ENCODE measurements at places on chromosomes 4 and X. TPM values are rescaled to one million over a fixed set of nuclear protein-coding genes. Genes with fewer than 3 reads are reported as not detected.

The RGN gene
- total RNA-seq: 0.77 TPM

The ARHGAP10 gene
- 25.1 TPM for total RNA-seq

The SLC10A4 gene
- total RNA-seq: not detected

The ODAPH gene
- not detected for total RNA-seq

The SOWAHB gene
- total RNA-seq: not detected

The RASSF6 gene
- total RNA-seq: 1.5 TPM

The CSN1S1 gene
- total RNA-seq: not detected

The TMEM35A gene
- 4.7 TPM for total RNA-seq

DNA sequence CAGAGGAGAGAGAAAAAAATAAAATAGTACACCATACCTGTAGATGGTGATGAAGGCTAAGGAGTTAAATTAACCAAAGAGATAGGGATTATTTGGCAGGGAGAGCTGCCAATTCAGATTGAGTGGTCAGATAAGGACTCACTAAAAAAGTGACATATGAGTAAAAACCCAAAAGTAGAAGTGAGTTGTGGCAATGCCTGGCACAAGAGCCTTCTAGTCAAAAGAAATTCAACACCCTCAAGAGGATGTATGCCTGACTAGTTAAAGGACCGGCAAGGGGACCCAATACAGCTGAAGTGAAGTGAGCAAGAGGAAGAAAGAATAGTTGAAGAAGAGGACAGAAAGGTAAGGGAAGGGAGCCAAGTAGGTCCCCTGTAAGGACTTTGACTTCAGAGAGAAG lies 34.9 kb downstream of the ELF2 start:
- no peak overlapping the region for H3K4me3 ChIP-seq
- H3K4me1 ChIP-seq: peaks cover 8% of the 10 kb centered on the region
- H3K36me3 ChIP-seq: no peaks in the 10 kb centered on the region
- no peak overlapping the region for H3K27ac ChIP-seq
- DNase-seq: no peak
- no peaks in the 10 kb centered on the region for H3K27me3 ChIP-seq

DNA sequence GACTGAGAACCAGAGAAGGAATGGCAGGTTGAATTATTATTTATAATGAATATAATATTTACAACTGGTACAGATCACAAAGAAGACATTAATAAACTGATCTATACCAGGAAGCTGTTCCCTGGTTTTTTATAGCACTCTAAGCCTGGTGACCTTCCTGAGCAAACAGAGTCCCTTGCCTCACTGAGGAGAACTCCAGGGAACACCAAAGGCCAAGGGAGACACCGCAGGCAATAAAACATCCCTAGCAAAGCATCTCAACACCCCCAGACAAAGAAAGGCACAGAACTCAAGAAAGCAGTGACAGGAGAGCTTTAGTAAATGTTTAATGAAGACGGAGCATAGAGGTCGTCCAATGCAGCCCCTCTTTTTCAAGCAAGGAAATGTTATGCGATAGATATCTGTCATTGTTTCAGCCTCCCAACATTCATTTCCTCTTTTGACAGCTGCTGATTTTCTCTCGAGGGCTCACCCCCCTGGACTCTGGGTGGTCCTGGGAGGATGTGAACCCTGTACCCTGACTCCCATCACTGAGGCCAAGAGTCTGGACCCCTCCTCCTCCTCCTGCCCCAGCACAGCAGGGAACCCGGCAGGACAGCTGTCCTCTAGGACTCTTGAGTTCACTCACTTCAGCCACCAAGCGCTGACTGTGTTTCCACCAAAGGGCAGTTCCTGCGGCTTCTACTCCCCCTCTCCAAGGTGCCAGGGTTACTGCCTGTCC lies 342.5 kb upstream of the GATB start:
- H3K36me3 ChIP-seq: no peaks in the 10 kb centered on the region
- H3K27me3 ChIP-seq: no peaks in the 10 kb centered on the region
- no peak overlapping the region for H3K27ac ChIP-seq
- DNase-seq: no peak

DNA sequence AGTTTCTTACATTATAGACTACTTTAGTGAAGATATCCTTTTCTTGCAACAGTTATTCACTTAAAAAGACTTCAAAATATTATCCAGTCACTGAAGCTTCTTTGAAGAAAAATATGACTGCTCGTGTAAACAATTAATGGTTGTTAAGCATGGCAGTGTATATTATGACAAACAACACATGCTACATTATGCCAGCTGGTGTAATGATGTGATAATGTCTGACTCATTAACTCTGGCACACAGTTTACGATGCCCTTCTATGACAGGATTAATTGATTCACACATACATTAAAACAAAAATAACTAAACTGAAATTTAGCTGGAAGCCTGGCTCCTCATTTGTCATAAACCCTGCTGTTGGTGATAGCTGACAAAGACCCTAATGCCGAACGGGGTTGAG lies 22.4 kb downstream of the GK2 start:
- no peak overlapping the region for H3K27ac ChIP-seq
- H3K4me3 ChIP-seq: no peak overlapping the region
- H3K27me3 ChIP-seq: no peaks in the 10 kb centered on the region
- H3K4me1 ChIP-seq: no peaks in the 10 kb centered on the region
- no peaks in the 10 kb centered on the region for H3K36me3 ChIP-seq

GRCh38 chr4:3707423-3708102 lies 58.6 kb upstream of the ADRA2C start:
- DNase-seq: no peak
- no peak overlapping the region for H3K4me3 ChIP-seq
- peaks cover 23% of the 10 kb centered on the region for H3K4me1 ChIP-seq
- no peaks in the 10 kb centered on the region for H3K36me3 ChIP-seq
- peak overlapping the region; percentile 56 for H3K27ac ChIP-seq

DNA sequence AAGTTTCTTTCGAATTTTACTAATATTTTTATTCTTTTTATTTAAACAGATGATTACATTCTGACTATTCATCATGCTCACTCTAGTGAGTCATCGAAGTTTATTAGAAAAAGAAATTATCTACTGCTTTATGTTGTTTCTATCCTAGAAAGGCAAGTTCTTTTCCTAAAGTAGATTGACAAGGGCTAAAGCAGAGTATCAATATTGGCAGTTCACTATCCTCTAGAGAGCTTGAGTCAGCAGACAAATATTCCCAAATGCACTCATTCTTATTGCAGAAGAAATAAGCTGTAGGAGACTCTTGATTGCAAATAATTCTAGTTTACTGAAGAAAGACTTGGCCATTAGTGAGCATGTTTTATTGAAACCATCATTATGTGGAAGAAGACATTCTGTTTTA lies 911.8 kb downstream of the CENPC start:
- no peak overlapping the region for H3K4me3 ChIP-seq
- H3K4me1 ChIP-seq: no peaks in the 10 kb centered on the region
- no peak overlapping the region for H3K27ac ChIP-seq

DNA sequence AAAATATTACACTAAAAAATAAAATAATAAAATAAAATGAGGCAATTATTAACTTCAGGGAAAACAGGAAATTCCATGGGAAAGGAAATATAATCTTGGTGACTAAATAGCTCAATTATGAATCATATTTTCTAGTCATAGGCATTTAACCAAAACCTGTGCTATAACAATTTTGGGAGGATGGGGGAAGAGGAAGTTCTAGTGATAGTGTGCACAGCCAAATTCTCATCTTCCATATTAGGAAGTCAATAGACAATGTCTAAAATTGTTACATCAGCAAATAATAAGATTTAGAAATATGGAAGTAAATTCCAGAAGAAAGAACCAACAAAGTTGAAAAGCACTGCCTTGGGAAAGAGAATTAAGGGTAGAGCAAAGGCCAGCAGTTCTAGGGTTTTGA lies 2.8 kb downstream of the AWAT2 start:
- H3K4me3 ChIP-seq: no peak overlapping the region
- no peak for DNase-seq
- H3K27me3 ChIP-seq: no peaks in the 10 kb centered on the region

- H3K27me3 ChIP-seq: no peaks in the 10 kb centered on the region
- no peak overlapping the region for H3K4me3 ChIP-seq
- no peaks in the 10 kb centered on the region for H3K4me1 ChIP-seq
- H3K27ac ChIP-seq: no peak overlapping the region
Observed at GRCh38 chrX:31223817-31224216, 152.0 kb upstream of the FTHL17 start.

- H3K36me3 ChIP-seq: no peaks in the 10 kb centered on the region
- H3K27ac ChIP-seq: no peak overlapping the region
- H3K4me3 ChIP-seq: no peak overlapping the region
- DNase-seq: no peak
- H3K27me3 ChIP-seq: no peaks in the 10 kb centered on the region
Observed at GRCh38 chr4:153582954-153583702, 101.0 kb upstream of the TLR2 start.

- H3K36me3 ChIP-seq: no peaks in the 10 kb centered on the region
- DNase-seq: no peak
- H3K27ac ChIP-seq: no peak overlapping the region
- H3K4me3 ChIP-seq: no peak overlapping the region
- no peaks in the 10 kb centered on the region for H3K4me1 ChIP-seq
Observed at GRCh38 chr4:8585186-8585585, 5.0 kb downstream of the GPR78 start.

DNA sequence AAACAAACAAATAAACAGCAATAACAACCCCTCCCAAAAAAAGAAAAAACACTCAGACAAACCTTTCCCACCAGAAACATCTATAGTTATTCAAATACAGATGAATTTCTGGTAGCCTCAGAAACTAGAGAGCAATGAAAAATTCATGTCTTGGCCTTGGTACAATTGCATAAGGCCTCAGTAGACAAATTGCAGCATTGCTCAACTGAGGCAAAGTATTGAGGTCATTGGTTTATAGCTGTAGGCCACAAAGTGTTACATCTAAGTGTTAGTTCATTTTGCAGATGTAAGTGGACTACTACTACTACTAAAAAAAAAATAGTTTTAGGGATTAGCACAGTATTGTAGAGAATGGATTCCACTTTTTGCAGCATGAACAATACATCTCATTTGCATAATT lies 2268.3 kb downstream of the ARAP2 start:
- no peaks in the 10 kb centered on the region for H3K4me1 ChIP-seq
- H3K27me3 ChIP-seq: no peaks in the 10 kb centered on the region
- no peak for DNase-seq
- no peak overlapping the region for H3K4me3 ChIP-seq

GRCh38 chr4:1359144-1359501 lies 12.1 kb downstream of the UVSSA start:
- H3K4me1 ChIP-seq: no peaks in the 10 kb centered on the region
- no peaks in the 10 kb centered on the region for H3K36me3 ChIP-seq
- H3K27me3 ChIP-seq: no peaks in the 10 kb centered on the region
- H3K27ac ChIP-seq: no peak overlapping the region
- no peak overlapping the region for H3K4me3 ChIP-seq

GRCh38 chr4:115274545-115274944 lies 161.1 kb upstream of the NDST4 start:
- H3K27me3 ChIP-seq: no peaks in the 10 kb centered on the region
- DNase-seq: no peak
- H3K4me3 ChIP-seq: no peak overlapping the region
- H3K36me3 ChIP-seq: peaks cover 3% of the 10 kb centered on the region

DNA sequence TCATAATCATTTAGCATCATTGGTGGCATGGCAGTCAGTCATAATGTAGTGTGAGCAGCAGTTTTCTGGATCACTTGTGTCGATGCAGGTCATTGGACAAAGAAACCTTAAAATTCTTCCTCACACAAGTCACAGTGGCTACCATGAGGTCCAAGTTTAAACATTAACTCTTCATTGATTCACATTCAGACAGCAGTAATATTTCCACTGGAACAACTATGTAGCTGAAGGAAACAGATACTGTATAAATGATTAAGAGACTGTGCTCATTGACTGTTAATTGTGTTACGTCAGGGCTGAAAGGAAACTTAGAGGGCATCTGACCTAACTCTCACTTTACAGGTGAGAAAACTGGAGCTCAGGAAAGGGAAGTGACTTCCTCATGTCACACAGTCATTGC lies 261.8 kb downstream of the KLHL13 start:
- DNase-seq: no peak
- no peak overlapping the region for H3K27ac ChIP-seq
- no peaks in the 10 kb centered on the region for H3K4me1 ChIP-seq
- H3K4me3 ChIP-seq: no peak overlapping the region
- H3K27me3 ChIP-seq: no peaks in the 10 kb centered on the region

- H3K27ac ChIP-seq: no peak overlapping the region
- no peak for DNase-seq
- H3K4me3 ChIP-seq: no peak overlapping the region
- H3K27me3 ChIP-seq: no peaks in the 10 kb centered on the region
- no peaks in the 10 kb centered on the region for H3K36me3 ChIP-seq
Observed at GRCh38 chr4:53508446-53508845, 82.8 kb downstream of the LNX1 start.

DNA sequence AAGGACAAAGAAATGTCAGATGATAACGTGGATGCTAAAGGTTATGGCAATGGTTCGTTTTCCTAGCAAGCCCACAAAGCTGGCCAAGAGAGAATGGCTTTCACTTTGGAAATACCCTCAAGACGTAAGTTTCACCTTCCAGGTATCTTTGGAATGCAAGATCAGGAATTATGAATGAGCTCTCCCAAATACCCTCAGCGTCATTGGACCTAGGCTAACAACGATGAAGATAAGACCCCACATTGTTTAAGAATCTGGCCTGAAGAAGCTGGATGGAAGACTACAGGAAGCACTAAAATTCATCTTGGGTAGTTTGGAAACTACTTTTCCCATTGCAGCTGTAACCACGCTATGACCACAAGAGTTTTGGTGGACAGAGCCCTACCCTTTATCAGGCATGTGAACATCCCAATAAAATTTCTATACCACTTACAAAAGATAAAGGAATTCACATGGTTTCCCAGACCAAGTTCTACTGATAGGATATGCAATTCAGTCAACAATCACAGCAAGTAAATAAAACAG lies 111.9 kb downstream of the KDR start:
- no peaks in the 10 kb centered on the region for H3K4me1 ChIP-seq
- no peak for DNase-seq
- no peaks in the 10 kb centered on the region for H3K36me3 ChIP-seq
- H3K4me3 ChIP-seq: no peak overlapping the region
- H3K27ac ChIP-seq: no peak overlapping the region
- H3K27me3 ChIP-seq: no peaks in the 10 kb centered on the region

DNA sequence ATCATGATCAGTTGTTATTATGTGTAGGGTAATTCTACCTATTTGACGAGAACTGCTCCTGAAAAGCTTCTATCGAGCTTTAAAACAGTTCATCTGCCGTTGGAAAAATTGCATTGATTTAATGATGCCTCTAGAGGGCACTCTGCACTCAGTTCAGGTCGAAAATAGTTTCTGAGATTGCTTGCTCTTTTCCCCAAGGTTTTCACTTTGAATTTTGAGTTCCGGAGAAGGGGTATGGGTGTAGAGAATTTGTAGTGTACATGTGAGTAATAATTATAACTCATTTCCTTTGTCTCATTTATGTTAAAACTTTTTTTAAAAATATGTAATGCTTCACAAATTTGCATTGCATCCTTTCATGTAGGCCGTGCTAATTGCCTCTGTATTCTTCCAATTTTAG lies 28.4 kb upstream of the TNIP3 start:
- no peak overlapping the region for H3K4me3 ChIP-seq
- no peak for DNase-seq
- H3K4me1 ChIP-seq: no peaks in the 10 kb centered on the region
- no peaks in the 10 kb centered on the region for H3K27me3 ChIP-seq

- no peaks in the 10 kb centered on the region for H3K36me3 ChIP-seq
- H3K4me3 ChIP-seq: no peak overlapping the region
- H3K27me3 ChIP-seq: no peaks in the 10 kb centered on the region
- no peak for DNase-seq
- no peak overlapping the region for H3K27ac ChIP-seq
- H3K4me1 ChIP-seq: no peaks in the 10 kb centered on the region
Observed at GRCh38 chrX:138037548-138037947, 471.6 kb downstream of the ZIC3 start.

- no peak overlapping the region for H3K27ac ChIP-seq
- no peaks in the 10 kb centered on the region for H3K36me3 ChIP-seq
- no peaks in the 10 kb centered on the region for H3K27me3 ChIP-seq
- H3K4me1 ChIP-seq: no peaks in the 10 kb centered on the region
Observed at GRCh38 chrX:47012131-47012530, 66.1 kb upstream of the RGN start.
